ENCODE measurements at places on chromosomes 16 and 17.

- no peak for DNase-seq
These were observed 19.1 kb downstream of the GSPT1 start for GRCh38 chr16:11896486-11897176.

- DNase-seq, result no peak
These were observed 1.4 kb upstream of the PAGR1 start for GRCh38 chr16:29814592-29814991.

DNA sequence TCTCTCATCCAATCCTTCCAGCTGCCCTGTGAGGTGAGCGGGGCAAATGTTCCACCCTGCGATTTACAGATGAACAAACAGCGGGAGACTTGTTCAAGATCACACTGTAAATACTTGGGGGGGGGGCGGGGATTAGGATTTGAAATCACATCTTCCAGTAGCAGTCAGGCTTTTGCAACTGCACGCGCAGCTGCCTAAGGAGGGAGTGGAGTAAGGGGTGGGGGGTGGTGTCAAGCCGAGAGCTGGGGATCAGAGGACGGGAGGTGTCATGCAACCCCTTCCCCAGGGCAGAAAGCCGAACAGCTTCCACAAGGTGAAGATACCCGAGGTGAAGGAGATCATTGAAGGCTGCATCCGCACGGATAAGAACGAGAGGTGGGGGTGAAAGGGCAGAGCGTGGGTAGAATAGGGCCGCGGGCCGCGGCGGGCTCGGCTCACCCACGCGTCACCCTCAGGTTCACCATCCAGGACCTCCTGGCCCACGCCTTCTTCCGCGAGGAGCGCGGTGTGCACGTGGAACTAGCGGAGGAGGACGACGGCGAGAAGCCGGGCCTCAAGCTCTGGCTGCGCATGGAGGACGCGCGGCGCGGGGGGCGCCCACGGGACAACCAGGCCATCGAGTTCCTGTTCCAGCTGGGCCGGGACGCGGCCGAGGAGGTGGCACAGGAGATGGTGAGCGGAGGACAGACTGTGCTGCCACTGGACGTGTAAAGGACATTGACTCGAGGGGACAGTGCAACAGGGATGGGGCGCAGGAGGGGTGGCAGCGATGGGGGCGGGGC is 4.6 kb downstream of the WNK4 start:
- no peak for DNase-seq

DNA sequence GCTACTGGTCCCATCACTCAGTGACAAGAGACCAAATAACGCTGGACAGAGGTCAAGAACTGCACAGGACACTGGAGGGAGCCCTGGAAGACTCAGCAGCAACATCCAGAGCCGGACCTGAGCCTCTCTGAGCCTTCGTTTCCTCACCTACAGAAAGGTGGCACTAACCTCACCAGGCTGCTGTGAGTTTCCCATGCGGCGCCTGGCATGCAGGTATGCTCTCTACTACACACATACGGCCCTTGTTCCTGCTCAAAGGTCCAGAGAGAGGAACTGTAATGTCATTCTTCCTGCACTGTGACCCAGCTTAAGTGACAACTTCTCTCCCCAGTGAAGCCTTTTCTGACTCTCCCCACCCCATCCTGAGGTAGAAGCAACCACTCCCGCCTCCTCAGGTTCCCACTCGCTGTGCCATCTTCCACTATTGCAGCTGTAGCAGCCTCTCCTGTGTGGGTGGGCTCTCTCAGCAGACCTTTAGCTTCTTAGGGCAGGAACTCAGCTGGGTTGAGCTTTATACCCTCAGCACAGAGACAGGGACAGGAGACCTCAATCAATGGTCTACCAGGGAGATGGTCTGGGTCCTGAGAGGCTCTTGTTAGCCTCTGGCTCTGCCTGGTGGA is 43.9 kb upstream of the SREBF1 start:
- no peak for DNase-seq

- DNase-seq, result no peak
These were observed 891.8 kb upstream of the SOX9 start for GRCh38 chr17:71229070-71229469.

DNA sequence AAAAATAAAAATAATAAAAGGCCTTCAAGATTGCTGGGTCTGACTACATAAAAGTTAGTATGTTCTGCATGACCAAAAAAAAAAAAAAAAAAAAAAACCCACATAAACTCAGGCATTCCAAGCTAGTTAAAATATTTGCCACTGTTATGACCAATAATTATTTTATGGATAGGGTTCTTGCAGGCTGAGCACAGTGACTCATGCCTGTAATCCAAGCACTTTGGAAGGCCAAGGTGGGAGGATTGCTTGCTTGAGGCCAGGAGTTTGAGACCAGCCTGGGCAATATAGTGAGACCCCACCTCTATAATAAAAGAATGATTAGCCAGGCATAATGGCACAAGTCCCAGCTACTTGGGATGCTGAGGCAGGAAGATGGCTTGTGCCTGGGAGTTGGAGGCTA is 8.1 kb downstream of the SCNN1B start:
- no peak for DNase-seq

DNA sequence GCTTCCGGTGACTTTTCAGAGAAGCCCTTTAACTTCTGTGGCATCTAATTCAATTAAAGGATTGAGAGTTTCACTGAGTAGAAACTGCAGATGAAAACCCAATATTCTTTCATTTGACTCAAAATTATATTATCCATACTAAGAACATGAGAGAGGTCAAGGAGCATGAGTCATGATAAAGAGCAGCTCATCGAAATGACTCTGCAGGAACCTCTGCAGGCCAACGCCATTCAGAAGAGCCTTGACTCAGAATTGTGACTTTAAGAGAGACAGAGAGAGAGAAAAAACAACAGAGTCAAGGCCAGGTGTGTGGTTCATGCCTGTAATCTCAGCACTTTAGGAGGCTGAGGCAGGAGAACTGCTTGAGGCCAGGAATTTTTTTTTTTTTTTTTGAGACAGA is 417.2 kb upstream of the XYLT1 start:
- no peak for DNase-seq

DNA sequence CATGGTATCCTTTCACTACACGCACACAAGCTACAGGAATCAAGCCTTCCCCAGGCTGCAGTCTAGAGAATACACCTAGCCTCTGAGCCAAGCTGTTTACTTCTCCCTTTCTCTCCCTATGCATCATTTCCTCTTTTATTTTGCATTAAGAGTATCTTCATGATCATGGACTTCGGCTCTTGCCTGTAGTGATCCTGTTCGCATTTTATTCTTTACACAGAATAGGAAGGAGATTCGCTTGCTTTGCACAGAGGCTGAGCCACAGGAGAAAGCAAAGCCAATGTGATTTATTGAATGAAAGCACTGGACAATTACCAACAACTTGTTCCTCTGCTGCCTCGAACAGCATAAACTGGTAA is 172.7 kb downstream of the ANKFN1 start:
- no peak for DNase-seq

GRCh38 chr16:24939224-24939623 is 75.9 kb downstream of the ARHGAP17 start:
- DNase-seq, result no peak

- DNase-seq, result no peak
These were observed 99.2 kb upstream of the ZNF750 start for GRCh38 chr17:82938873-82939620.

Data from cerebellar nuclear complex (tissue), 1 donor.